ENCODE measurements at places on chromosomes 7 and 10.

DNA sequence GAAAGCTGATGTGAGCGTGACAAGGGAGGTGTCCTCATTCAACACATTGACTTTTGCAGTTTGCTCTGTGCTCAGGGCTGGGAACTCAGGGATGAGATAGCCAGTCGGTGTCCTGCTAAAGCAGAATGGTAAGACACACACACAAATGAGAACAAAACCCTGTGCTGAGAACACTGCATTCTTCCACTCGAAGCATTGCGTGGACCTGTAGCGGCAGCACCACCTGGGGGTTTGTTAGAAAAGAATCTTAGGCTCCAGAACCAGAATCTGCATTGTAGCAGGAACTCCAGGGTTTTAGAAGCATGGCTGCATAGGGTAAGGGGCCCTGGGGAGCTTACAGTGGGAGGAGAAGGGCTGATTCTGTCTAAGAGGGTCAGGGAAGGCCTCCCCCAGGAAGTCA, 21.5 kb upstream of the OGDHL start:
- no peak for DNase-seq

- no peak for DNase-seq
These were observed 215.6 kb downstream of the CCSER2 start for GRCh38 chr10:84543948-84544347.

DNA sequence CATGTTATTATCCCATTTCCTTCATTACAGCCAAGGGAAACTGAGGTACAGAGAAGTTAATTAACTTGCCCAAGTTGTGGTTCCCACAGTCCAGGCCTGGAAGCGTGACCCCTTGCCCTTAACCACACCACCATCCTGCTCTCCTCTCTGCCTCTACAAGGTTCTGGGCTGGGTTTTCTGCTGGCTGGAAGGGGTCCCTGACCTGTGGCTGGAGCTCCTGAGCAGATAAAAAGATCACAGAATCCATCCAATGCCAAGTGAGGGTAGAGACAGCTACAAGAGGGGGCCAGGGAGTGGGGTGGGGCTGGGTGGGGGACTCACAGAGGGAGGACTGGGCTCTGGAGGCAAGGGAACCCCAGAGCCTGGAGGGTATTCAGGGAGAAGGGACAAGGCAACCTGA, 9.7 kb downstream of the ASB10 start:
- DNase-seq, result no peak

DNA sequence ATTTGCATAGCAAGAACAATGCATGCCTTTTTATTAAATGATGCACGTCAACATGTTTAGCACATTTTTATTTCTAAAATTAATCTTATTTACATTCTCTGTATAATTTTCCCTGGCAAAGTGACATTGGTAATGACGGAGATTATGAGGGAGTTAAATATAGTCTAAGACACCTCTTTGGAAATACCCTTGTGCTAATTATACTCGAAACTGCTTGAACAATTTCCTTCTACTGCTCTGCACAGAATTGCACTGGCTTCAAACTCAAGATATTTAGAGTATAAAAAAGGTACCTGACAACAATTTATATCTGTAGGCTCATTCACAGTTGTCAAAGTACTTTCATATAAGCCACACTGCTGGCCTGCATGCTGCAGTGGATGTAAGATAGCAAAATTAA, 602.7 kb downstream of the NXPH1 start:
- no peak for DNase-seq

GRCh38 chr10:5447056-5447455, 34.7 kb downstream of the NET1 start:
- DNase-seq, result no peak

- DNase-seq, result no peak
These were observed 199.2 kb upstream of the KMT2E start for GRCh38 chr7:104814671-104815400.

DNA sequence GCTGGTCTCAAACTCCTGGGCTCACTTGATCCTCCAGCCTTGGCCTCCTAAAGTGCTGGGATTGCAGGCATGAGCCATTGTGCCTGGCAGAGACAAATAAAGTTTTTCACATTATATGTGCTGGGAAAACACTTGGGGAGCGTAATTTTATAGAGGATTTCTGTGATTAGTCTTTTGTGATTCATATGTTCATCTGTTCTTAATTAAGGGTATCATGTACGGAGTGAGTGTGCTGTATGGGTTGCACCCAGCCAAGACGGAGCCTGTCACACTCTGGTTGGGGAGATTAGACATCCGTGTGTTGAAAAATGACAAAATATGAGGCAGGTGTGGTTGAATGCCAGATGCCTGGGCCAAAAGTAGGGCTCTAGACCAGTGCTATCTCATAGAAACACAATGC, 10.3 kb downstream of the ADRB1 start:
- DNase-seq, result no peak

DNA sequence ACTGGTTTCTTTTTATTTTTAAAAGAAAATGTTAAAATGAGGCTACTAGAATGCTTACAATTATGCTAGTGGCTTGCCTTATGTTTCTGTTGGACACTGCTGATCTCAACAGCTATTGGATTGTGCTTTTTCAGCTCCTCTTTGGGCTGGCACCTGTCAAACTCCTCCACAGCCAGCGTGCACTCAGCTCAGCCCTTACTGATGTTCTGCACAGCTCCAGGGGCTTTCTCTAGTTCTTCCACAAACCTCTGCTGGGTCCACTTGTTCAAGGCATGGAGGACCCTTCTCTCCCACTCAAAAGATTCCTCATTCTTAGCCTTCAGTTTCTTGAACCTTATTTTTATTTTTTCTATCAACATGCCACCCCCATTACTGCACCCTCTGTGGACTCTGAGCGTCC, 96.0 kb downstream of the VIPR2 start:
- DNase-seq, result no peak

GRCh38 chr10:6530211-6530840, 49.8 kb downstream of the PRKCQ start:
- no peak for DNase-seq

GRCh38 chr10:100485366-100485765, 22.6 kb downstream of the WNT8B start:
- no peak for DNase-seq

- DNase-seq, result no peak
These were observed 74.6 kb downstream of the WDFY4 start for GRCh38 chr10:48759113-48759901.

- DNase-seq, result no peak
These were observed 64.6 kb downstream of the TSPAN12 start for GRCh38 chr7:120793213-120793936.

GRCh38 chr7:40610461-40610860, 475.7 kb downstream of the SUGCT start:
- DNase-seq, result no peak

- DNase-seq, result no peak
These were observed 31.7 kb downstream of the STAM start for GRCh38 chr10:17675638-17676037.

- DNase-seq, result no peak
These were observed 22.8 kb upstream of the ITGB8 start for GRCh38 chr7:20307901-20308300.

DNA sequence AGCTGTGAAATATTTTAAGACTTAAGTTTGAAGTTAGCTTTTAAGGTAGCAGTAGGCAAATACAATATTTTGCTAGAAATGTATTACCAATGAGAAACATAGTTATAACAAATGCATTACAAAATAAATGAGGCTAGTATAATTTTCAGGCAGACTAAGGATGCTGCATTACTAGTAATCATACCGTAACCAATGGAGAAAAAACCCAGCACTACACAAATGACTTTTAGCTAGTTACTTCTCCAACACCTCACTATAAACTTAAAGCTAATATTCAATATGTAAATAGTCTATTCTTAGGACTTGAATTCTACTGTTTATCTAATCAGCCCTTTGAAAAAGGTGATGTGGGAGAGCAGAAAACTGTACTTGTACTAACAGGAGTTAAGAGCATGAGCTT, 285.3 kb upstream of the KLF14 start:
- DNase-seq, result no peak

- no peak for DNase-seq
These were observed 70.8 kb upstream of the CDCA7L start for GRCh38 chr7:22016507-22016906.

- DNase-seq, result no peak
These were observed 125.9 kb upstream of the FZD8 start for GRCh38 chr10:35768011-35768410.

- DNase-seq, result no peak
These were observed 224.3 kb upstream of the IGFBP3 start for GRCh38 chr7:46145412-46145811.

GRCh38 chr7:155954550-155955366, 142.5 kb upstream of the SHH start:
- DNase-seq, result no peak

DNA sequence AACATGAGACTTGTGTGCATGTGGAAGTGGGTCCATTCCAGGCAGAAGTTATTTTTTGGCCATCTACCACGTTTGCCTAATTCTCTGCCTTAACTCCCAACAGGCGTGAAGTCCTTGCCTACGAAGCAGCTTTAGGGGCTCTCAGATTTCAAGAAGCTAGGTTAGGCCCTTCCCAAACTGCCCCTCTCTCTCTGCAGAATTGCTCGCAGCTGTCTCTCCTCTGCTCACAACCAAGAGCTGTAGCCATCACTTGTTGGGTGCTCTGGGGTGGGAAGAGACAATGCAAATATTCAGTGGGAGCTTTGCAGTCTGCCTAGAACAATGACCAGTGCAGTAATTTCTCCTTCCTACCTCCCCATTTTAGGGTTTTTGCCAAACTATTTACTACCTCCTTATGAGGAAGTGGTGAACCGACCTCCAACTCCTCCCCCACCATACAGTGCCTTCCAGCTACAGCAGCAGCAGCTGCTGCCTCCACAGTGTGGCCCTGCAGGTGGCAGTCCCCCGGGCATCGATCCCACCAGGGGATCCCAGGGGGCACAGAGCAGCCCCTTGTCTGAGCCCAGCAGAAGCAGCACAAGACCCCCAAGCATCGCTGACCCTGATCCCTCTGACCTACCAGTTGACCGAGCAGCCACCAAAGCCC, 24.9 kb downstream of the CYP17A1 start:
- no peak for DNase-seq

- DNase-seq, result no peak
These were observed 97.0 kb upstream of the FERD3L start for GRCh38 chr7:19242246-19242645.

GRCh38 chr10:60230892-60231291, 158.8 kb downstream of the ANK3 start:
- no peak for DNase-seq

GRCh38 chr10:106788982-106789381, 375.5 kb downstream of the SORCS1 start:
- no peak for DNase-seq

- DNase-seq, result no peak
These were observed 361.0 kb downstream of the ETV1 start for GRCh38 chr7:13628239-13629001.

GRCh38 chr7:105829681-105830322, 46.6 kb downstream of the ATXN7L1 start:
- DNase-seq, result no peak

GRCh38 chr10:114616516-114616915, 41.6 kb downstream of the ABLIM1 start:
- no peak for DNase-seq

DNA sequence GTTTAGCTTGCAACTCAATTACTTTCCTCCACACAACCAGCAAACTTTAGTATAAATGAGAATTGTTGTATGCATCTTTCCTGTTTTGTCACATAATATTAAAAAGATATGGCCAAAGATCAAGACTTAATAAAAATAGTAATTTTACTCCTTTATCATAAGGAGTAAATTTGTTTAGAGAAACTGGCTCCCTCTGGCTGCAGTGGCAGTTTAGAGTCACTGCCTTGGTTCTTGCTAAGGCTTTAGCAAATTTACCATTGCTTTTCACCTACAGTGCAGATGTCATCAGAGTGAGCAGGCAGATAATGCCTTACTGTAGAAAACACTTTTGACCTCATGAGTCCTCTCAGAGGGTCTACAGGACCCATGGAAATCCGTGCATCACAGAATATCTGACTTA, 2.6 kb downstream of the PRPF18 start:
- DNase-seq, result no peak

GRCh38 chr10:127738512-127739424, 1.8 kb downstream of the FOXI2 start:
- DNase-seq, result no peak

- DNase-seq, result no peak
These were observed 77.7 kb downstream of the CELF2 start for GRCh38 chr10:11095374-11095801.

DNA sequence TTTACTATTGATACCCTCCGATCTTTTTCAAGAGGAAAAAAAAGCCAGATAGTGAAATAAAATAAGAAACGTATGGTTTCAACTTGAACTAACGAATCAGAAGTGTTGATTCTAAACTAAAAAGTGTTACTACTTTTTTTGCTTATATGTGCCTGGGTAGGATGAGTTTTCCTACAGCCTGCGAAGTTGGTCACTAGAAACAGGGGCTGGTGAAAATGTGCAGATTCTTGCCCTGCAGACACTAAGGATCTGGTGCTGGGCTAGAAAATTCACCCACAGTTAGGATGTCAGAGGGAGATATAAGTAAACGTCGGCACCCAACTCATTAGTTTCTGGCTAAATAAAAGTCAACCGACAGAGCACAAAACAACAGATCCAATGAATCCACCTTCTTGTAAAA, 298.7 kb upstream of the NFE2L3 start:
- DNase-seq, result no peak

- no peak for DNase-seq
These were observed 153.1 kb upstream of the MEOX2 start for GRCh38 chr7:15839416-15840100.

GRCh38 chr7:141915565-141915964, 634 bp upstream of the OR9A4 start:
- no peak for DNase-seq
